CD14-positive monocyte (primary cell): ENCODE measurements at places on chromosomes 1 and 21.
A peak's percentile ranks its signal among the peaks of the same experiment; 100 is the strongest.

DNA sequence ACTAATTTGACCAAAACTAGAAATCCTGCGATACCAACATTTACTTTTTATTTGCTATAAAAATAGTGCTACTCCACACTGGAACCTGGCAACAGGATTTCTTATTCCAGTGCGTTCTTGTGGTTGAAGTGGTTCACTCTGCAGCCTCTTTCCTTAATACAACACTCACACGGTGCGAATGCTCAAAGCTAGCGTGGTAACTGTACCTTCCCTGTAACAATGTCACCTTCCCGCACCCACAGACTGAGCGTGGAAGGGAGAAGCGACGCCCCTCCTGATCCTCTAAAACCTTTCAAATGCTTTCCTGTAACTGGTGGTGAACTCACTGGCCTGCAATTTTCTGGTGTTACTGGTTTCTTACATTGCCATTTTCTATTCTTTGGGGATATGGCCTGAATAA, 132.2 kb downstream of the LRRC53 start:
- DNase-seq = no peak

GRCh38 chr1:31476891-31477846, 64.2 kb downstream of the SERINC2 start:
- no peak for DNase-seq

DNA sequence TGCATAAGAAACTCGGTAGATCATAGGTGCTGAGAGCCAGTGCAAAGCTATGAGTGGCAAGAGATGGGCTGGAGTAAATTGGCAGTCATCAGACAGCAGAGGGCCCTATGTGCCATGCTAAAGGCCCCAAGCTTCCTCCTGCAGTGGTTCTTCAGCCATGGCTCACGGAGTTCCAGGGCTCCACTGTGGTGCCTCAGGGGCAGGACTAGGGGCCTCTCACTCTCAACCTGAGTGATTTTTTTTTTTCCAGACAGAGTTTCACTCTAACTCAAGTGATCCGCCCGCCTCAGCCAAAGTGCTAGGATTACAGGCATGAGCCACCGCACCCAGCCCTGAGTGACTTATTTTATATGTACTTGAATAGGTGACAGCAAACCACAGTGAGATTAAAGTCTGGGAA, 10.4 kb upstream of the GJA8 start:
- DNase-seq = no peak

GRCh38 chr1:151475175-151475574, 15.9 kb upstream of the POGZ start:
- no peak for DNase-seq

GRCh38 chr1:183167676-183168075, 18.4 kb upstream of the LAMC2 start:
- no peak for DNase-seq

DNA sequence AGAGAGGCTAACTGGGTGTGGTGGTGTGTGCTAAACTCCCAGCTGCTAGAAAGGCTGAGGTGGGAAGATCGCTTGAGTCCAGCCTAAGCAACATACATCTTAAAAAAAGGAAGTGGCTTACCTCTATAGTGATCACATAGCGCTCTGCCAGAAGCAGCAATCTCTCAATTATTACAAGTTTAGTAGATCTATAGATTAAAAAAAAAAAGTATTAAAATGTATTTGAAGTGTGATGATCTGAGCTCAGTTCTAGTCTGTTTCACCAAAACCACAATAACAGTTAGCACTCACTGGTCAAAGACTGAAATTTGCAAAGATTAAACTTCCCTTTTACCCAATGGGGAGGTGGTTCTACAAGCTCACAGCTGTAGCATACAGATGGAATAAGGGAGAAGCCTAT, 76.3 kb downstream of the USP24 start:
- DNase-seq = no peak

- DNase-seq = no peak
Measured at GRCh38 chr1:173525926-173526325, 48.8 kb downstream of the PRDX6 start.

- peak; percentile 50 for DNase-seq
Measured at GRCh38 chr1:223198628-223198965, 55.5 kb upstream of the TLR5 start.

GRCh38 chr1:24528744-24529143, 26.1 kb downstream of the RCAN3 start:
- no peak for DNase-seq

DNA sequence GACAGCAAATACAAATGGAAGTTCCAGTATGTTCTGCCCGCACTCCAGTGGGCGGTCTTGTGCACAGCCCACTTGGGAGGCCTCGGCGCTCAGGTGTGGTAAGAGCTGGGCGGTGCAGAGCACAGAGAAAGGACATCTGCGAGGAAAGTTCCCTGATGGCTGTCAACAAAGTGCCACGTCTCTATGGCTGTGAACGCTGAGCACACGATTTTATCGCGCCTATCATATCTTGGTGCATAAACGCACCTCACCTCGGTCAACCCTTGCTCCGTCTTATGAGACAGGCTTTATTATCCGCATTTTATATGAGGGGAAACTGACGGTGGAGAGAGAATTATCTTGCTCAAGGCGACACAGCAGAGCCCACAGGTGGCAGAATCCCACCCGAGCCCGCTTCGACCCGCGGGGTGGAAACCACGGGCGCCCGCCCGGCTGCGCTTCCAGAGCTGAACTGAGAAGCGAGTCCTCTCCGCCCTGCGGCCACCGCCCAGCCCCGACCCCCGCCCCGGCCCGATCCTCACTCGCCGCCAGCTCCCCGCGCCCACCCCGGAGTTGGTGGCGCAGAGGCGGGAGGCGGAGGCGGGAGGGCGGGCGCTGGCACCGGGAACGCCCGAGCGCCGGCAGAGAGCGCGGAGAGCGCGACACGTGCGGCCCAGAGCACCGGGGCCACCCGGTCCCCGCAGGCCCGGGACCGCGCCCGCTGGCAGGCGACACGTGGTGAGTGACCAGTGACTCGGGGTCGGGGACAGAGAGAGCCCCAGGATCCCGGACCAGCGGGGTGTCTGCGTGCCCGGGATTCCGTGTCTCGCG, at the start of gene IL12RB2:
Gene IL12RB2 (plus strand): TSS at position 623 of the 810 bp plus-strand sequence. CDS start 12,496 bp downstream, outside the sequence.
- DNase-seq = no peak

DNA sequence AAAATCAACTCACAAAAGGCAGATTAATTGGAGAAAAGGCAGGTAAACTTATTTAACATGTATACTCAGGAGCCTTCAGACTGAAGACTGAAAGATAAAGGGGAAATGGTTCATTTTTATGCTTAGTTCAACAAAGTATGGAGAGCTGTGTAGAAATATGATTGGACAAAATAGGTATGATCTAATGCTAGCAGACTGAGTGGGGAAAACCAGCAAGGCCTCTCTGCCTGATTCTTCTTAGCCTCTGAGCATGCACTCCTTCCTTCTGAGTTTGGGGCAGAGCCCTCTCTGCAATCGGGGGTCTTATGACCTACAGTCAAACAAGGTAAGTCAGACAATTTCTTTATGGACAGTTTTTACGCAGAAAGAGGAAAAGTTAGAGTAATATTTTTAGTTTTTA, 38.8 kb upstream of the SUCO start:
- DNase-seq = no peak

GRCh38 chr1:66275083-66275482, 258.9 kb upstream of the SGIP1 start:
- no peak for DNase-seq

DNA sequence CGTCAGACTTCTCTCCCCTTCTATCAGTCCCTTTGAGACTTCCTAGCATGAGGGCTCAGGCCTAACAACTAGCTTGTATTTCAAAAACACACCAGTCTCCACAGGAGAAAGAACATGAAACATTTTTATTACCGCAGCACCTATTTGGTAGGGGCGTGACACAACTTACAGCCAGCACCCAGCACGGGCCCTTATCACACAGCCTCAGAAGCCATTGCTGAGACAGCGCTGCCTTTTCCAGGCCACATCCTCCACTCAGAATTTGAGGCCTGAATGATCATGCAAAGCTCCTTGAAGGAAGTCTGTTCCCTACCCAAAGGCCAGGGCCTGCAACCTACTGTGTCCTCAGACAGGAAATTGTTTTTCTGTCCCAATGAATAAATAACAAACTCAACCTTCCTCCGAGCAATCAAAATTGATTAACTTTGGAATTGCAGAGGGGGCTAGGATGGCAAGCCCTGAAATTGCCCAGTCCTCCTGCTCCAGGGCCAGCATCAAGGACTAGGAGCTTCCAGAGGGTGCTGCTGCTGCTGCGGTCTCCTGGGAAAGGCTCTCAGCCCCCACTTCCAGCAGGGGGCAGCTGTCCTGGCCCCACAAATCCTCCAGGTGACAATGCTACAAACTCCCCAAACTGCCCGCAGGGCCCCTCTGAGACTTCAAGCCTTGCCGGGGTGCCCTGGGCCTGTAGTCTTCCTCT, 94.3 kb upstream of the GALNT2 start:
- DNase-seq = no peak

DNA sequence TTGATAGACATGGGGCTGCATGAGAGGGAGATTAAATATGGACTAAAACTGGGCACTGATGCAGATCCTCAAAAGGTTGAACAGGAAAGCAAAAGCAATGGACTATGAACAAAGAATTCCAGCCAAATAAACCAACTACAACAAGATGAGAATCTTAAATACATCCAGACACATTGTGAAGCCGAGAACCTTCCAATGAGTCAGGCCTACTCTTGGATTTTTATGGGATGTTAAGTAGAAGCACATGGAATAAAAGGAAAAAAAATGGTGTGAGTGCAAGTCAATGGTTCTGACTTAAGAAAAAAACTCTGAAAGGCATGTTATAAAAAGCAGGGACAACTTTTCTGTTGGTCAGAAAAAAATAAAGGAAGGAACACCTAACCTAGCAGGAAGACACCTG, 227.2 kb downstream of the DPYD start:
- no peak for DNase-seq

GRCh38 chr21:39182484-39183271, 573 bp downstream of the PSMG1 start:
- DNase-seq = no peak

DNA sequence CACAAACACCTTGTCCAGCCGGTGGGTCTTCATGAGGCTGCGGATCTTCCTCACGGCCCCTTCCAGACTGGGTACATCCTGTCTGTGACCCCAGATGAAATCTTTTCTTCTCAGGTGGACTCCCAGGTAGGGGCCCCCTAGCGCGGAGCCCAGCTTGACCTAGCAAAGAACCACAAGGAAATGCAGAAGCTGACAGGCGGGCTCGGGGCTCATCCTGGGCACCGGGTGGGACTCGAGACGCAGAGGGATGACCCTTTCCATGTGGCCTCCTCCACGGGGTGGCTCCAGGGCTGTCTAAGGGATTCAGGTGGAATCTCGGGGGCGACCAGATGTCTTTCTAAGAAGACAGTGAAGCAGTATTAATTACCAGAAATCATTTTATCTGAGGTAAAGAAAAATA, 17.8 kb downstream of the POFUT2 start:
- DNase-seq = no peak

GRCh38 chr21:45525153-45525909, 16.9 kb downstream of the SLC19A1 start:
- no peak for DNase-seq
